ENCODE measurements at places on chromosomes 7 and 10. TPM values are rescaled to one million over a fixed set of nuclear protein-coding genes. Genes with fewer than 3 reads are reported as not detected.

LRRC61 gene
- 3.7 TPM for total RNA-seq

TMEM213 gene
- not detected for total RNA-seq

ARL3 gene
- total RNA-seq: 8.5 TPM

MUC12 gene
- 1.1 TPM for total RNA-seq

GRCh38 chr7:17940951-17941431, 697 bp upstream of the SNX13 start:
- peak; percentile 15 for DNase-seq

DNA sequence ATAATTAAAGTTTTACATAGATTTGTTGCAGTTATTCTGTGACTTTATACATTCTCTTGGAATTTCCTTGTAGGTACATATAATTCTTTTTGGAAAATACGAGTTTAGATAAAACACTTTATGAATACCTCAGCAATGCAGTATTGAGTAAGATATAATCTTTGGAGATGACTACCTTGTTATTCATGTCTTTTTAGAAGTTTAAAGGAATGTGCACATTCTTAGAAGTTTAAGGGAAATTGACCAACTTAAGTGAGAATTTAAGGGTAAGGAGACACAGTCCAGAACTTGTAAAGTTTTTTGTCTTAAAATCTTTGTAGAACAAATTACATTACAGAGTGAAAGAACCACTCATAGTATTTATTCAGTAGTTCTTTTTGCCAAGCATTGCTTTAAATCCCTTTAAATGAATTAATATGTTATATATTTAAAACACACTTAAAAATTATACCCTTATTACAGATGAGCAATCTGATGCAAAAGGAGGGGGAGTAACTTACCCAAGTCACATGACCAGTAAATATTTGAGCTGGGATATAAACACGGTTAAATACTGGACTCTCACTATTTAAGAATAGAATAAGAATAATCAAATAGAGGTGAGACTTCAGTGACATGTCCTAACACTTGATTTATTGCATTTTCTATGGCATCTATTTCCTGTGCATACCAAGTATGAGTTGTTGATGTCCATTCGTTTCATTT, 139.5 kb upstream of the FERD3L start:
- DNase-seq: no peak

- DNase-seq: no peak
Measured at GRCh38 chr7:30276203-30276900, 8.0 kb upstream of the ZNRF2 start.

- DNase-seq: no peak
Measured at GRCh38 chr7:108875139-108875538, 305.5 kb downstream of the DNAJB9 start.

GRCh38 chr10:89554433-89554832, 19.0 kb upstream of the SLC16A12 start:
- no peak for DNase-seq

- no peak for DNase-seq
Measured at GRCh38 chr7:98722402-98722801, 105.3 kb downstream of the NPTX2 start.
